CD4-positive, alpha-beta T cell treated with Interleukin-4 for 1 hour (primary cell): ENCODE measurements at places on chromosomes 6 and 20.

DNA sequence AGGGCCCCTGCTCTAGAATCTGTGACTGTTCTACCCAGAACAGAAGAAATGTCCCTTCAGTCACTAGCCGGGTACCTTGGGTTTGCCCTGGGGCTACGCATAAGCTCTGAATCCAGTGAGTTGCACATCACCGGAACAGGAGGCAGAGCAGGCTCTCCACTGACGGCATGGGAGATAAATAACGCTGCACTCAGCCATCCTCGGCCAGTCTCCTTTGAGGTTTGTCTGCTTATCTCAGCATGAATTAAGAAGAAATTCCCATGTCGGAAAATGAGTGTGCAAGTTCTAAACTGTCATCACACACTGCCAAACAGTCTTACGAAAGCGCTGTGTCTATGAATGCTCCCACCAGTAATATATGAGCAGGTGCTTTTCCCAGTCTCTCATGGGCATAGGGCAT is 90.8 kb downstream of the FAM50B start:
- no peak for DNase-seq

DNA sequence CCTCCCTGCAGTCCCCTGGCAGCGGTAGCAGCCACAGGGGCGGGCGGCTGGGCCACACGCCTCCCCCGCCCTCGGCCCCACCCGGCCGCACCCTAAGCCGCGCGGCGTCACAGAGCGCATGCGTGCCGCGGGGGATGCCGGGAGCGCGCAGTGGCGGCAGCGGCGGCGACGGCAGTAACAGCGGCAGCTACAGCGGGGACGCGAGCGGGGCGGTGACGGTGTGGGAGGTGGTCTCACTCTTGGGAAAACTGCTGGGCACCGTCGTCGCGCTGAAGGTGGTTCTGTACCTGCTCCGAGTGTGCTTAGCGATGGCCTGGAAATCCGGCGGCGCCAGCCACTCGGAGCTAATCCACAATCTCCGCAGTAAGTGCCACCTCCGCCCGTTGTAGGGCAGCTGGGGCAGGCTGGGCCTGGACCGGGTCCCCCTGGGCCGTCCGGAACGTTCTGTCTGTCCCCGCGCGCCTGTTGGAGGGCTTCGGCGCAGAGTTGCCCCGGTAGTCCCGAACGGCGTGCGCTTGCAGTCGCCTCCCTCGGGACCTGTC is at the start of gene PCMT1:
PCMT1 (plus strand) TSS at position 148 of the 542 bp plus-strand sequence; CDS start at position 309, 161 bp downstream.
- peak; percentile 90 for DNase-seq

GRCh38 chr6:153602401-153602800 is 436.6 kb upstream of the OPRM1 start:
- no peak for DNase-seq

GRCh38 chr20:19767070-19767469 is 9.0 kb downstream of the RIN2 start:
- DNase-seq = no peak

DNA sequence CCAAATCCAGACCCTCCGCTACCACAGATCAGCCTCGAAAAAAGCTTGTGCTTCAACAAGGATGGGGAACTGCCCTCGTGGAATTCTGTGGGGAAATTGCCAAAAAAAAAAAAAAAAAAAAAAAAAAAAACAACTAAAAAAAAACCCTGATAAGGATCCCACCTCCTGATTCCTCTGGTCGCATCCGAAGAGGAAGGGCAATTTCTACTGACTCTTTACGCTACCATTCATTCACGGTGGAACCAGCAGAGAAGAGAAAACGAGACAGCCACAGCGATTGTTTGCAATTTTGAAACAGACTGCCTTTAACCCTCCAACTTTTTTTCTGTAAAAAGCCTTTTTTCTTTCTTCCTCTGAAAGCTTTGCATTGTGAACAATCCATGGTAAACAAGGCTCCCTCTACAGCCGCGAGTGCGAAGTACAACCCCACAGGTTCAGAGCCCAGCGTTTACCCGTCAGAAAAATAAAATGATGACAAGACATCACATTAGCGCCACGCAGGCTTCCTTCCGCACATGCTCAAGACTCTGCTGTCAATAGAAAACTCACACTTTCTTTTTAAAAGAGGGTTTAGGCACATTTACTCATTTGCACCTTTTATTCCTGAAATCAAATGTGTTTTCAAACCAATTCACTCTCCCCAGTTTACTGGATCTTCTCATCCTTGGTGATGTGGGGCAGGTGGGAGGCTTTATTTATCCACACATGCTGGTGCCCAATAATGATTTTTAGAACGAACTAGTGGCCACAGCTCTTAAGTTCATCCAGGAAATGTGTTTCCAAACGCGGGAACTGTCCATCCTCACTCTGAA is 100.0 kb downstream of the NOL4L start:
- peak; percentile 88 for DNase-seq

GRCh38 chr6:7008451-7008988 is 99.2 kb upstream of the RREB1 start:
- DNase-seq = no peak
